ENCODE measurements at places on chromosomes 3 and 15.

DNA sequence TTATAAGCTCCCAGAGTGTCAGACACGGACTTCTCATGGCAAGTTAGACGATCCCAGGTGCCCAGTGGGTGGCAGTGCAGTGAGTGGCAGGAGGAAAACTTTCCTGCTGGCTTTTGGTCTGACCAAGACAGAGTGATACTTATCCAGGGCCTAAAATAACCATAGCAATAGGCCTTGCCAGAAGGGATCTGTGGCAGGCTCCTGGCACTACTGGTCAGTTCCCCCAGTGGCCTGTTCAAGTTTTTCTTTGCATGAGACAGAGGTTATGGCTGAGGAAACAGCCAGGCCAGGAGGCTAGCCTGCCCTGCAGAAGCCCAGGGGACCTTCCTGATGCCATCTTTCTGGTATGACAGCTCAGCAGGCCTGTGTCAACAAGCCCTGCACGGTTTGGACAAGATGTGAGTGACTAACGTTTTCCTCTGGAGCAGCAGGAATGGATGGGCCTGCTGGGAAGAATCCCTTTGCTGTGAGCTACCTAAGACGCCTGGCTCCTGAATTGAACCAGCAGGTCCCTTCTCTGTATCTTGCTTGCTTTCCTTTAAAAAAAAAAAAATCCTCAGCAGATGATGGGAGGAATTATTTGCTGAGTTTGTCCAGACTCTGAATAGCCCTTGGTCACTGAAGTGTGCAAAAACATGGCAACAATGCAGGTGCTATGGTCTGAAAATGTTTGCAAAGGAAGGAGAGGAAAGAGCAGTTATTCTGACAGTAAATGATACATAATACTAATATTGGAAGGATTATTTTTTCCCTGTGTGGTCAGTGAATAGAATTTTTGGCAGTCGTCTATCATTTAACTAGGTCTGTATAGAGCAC is 18.0 kb downstream of the SCG5 start:
- no peak for DNase-seq

DNA sequence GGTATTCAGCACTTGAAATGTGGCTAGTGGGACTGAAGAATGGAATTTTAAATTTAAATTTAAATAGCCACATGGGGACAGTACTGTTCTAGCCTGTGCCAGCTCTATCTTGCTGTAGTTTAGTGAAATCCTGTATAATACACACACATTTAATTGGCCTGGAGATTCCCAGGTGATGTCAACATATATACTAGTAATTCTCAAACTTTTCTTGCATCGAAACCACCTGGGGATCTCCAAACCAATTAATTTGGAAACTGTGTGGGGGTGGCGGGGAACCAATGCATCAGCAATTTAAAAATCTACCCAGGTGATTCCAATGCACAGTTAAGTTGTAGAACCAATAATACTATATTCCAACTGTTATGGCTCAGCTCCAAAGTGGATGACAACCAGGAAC is 228.9 kb upstream of the MRPL3 start:
- no peak for DNase-seq

DNA sequence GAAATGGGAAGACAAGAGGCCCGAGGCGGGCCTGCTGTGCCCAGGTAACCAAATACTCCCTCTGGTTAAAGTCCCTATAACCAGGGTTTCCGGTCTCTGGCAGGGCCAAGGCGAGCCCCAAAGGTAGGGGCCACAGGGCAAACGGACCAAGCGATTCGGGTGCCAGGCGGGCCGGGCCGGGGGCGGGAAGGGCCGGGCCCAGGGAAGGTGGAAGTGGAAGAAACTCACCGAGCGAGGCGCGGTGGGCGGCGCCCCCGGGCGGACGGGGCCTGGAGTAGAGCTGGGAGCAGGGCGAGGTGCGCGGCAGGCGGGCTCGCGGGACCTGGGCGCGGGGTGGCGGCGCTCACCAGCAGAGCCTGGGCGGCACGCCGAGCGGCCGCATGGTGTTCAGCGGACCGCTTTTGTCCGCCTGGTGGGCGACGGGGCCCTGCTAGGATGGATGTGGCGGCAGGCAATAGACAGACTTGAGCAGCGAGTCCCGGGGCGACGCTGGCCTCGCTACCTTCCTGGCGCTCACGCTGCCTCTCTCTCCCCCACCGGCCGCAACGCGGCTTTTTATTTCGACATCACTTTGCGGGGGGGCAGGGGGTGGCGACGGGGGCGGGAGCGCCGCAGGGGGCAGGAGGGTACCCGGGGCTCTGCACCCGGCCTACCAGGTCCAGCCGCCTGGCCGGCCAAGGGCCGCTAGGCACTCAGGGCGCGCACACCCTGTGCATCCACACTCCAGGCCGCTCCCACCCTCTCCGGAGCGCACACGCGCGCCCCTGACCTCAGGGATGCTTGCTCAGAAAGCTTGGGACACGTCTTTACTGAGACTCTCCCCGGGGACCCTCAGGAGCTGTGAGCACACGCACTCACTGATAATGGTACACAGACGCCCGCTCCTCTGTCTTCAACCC is at the start of gene GATA2:
GATA2 (minus strand) TSS at position 531 of the 899 bp plus-strand sequence. CDS start 6,170 bp downstream, outside the sequence.
- DNase-seq = peak; percentile 73

GRCh38 chr15:90435652-90436337 is 47.8 kb downstream of the IQGAP1 start:
- no peak for DNase-seq

DNA sequence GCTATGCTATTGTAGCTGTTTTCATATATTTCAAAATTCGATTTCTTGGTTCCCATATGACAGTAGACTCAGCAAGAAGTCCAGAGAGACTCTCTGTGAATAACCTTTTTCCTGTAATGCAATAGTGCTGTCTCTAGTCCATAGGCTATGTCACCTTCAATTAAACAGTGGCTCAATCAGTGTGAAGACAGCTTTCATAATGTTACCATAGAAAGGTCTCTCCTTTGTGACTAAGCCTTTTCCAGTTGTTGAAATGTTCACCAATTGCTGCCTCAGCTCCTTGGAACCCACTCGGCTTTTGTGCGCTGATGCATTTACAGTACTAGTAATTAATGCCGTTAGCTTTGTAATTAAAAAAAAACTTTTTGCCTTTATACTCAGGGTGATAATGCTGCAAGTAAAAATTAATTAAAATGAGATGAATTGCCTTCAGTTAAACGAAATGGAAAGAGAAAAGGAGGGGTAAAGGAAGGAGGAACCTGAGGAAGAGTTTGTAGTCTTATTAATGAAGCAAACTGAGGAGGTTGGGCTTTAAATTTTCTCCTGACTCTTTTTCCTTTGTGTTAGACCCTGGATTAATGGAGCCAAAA is 214.8 kb downstream of the LSAMP start:
- no peak for DNase-seq

- peak; percentile 37 for DNase-seq
Measured at GRCh38 chr3:134323966-134324962, 50.0 kb downstream of the AMOTL2 start.

- no peak for DNase-seq
Measured at GRCh38 chr15:70266412-70267121, 168.8 kb upstream of the TLE3 start.

DNA sequence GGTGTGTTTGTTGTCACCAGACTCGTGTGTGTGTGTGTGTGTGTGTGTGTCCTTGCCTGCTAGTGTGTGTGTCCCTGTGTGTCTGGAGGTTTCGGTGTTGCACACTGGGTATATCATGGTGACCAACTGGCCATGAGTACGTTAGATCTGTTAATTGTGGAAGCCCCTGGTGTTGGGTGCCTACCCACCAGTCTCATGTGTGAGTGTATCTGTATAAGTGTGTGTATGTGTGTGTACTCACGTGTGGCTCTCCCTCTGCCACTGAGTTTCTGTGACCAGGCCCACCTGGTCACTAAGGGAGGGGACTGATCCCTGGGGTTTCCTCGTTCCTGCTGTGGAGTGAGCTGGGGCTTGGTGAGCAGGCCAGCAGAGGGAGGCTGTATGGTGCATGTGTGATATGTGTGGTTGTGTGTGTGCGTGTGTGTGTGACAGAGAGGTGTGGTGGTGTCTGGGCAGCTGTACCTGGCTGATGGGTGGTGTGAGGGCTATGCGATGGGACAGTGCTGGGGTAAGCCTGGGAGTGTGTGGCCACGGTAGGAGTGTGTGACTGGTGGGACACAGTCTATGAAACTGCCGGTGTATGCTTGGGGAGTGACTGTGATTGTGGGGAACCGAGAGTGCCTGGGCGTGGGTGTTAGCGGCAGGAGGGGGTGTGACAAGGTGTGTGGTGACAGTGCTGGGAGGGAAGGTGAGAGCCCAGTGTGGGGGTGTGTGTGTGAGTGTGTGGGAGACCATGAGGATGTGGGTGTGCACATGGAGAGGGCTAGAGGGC is 1.8 kb downstream of the PRKCD start:
- no peak for DNase-seq

- DNase-seq = no peak
Measured at GRCh38 chr3:23481616-23482278, 278.6 kb downstream of the UBE2E2 start.

DNA sequence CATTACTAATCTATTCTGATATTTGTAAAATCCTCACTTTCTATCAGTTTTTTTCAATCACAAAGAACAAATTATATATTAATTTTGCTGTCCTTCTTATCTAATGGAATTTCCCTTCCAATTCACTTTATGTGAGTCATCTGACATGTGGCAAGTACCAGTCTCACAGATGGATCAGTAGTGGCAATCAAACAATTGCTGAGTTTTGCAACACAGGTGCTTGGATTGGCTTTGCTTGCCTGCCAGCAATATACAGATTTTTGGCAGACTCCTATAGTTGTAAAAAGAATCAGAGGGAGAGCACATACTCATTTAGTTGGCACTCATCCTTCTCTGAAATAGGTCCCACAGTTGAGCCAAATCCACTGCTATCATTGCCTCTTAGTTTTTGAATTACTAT is 83.7 kb downstream of the BCHE start:
- DNase-seq = no peak

GRCh38 chr3:137987723-137988122 is 22.2 kb upstream of the CLDN18 start:
- no peak for DNase-seq

GRCh38 chr3:52128118-52128683 is 26.0 kb downstream of the POC1A start:
- no peak for DNase-seq

DNA sequence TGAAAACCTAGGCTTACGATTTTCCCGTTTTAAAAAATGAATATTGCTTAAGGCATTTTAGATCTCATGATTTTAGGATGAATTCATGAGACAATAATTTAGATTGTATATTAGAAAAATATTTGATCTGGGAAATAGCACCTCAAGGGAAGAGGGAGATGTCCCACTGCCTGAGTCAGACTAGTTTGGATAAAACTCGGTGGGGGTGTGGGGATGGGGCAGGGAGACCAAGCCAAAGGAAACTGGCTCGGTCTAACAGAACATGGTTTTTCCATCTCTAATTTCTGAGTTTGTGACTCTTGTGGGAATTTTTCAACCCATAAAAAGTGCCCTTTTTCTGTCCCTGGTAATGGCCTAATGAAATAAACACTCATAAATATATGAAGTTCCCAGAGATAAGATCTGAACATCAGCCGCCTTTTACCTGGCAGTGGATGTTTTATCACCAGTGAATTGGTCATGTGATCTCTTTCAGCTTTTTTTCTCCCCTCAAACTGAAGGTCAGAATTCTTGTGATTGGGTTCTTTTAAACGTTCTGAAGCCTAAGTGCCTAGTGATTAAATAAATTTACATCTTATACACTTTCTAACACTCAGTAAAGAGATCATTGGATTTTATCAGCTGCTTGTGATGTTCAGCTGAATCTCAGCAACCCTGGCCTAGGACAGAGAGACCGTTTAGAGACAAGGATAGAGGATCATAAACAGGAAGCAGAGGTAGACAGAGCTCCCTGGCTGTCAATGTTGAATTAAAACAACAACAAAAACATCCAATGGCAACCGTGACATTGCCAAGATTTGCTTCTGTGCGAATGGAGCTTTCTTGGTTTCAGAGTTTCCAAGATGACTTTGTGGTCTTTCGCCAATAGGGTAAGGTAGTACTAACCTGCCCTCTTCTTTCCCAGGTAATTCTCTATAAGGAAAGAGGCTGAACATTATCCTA is 1038.2 kb downstream of the MCTP2 start:
- DNase-seq = no peak

DNA sequence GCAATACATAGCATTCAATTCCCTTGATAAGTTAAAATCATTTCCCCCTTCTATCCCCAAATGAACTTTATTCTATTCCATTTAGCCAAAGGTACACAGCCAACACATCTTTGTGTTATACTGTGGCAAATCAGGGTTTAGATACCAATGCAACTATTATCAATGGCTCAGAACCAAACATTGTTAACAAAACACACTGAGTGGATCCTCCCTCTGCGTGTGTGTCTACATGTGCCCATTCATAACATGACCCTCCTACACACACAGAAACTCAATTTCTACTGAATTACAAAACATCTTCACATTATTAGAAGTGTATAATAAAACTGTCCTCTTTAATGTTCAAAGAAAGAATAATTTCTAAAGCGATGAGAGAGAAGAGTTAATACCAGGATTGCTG is 1.3 kb downstream of the TTBK2 start:
- DNase-seq = no peak

DNA sequence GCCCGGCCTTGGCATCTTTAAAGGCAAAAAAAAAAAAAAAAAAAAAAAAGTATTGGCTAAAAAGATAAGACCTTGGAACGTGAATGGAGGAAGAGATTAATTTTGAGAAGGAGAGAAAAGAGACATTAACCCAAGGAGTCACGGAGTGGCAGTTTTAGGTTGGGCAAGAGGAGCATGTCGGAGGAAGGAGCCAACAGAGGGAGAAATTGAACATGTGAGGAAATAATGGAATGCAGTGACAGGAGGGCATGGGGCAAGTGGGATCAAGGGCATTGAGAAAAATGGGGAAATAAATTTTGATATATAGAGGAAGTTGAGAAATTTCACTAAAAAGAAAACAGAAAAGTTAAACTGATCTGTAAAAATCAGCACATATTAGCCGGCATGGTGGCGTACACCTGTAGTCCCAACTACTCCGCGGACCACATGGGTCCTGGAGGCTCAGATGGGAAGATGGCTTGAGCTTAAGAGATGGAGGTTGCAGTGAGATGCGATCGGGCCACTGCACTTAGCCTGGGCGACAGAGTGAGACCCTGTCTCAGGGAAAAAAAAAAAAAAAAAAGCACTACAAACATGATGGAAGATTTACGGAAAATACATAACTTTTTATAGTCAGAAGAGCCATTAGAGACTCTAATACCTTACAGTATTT is 1.2 kb downstream of the HAUS2 start:
- DNase-seq = no peak

- no peak for DNase-seq
Measured at GRCh38 chr15:95929232-95929846, 401.2 kb upstream of the NR2F2 start.

DNA sequence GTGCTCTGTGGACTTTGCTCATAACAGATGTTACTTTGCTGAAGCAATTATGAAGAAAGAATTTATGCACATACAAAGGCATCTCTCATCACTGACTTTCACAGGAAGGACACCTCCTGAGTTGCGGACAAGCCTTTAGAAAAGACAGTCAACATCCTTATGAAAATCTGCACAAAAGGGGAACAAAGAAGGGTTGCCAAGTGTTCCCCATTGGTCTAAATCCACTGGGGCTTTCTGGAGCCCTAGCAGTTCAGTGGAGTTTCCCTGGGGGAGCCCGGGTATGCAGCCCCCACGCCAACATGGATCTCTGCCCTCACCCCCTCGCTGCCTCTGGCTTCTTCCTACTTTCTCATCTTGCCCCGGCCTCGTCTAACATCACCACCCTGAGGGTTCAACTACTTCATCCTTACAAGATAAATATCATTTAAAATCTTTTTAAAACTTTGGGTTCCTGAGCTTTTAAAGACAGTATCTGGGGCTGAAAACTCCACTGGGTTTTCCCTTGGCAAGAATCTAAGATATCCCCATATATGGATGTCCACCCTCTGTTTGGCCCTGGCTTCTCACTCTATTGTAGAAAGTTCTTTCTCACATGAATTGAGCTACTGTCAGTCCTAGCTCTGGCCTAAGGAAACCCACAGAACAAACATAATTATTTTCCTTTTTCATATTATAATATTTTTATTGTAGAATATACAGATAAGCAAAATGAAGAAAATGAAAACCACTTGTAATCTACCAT is 207.9 kb upstream of the RGMA start:
- no peak for DNase-seq
